H9 (cell line): ENCODE measurements at places on chromosomes 11 and 22.

GRCh38 chr11:75509020-75509720, 16.6 kb downstream of the GDPD5 start:
- no peak for DNase-seq

GRCh38 chr11:69115586-69116560, 39.9 kb upstream of the SMIM38 start:
- no peak for DNase-seq

GRCh38 chr11:61752117-61752924, at the start of gene MYRF:
TSS of gene MYRF (plus strand) at chr11:61752636. CDS start at chr11:61752745, 109 bp downstream.
- peak; percentile 66 for DNase-seq

DNA sequence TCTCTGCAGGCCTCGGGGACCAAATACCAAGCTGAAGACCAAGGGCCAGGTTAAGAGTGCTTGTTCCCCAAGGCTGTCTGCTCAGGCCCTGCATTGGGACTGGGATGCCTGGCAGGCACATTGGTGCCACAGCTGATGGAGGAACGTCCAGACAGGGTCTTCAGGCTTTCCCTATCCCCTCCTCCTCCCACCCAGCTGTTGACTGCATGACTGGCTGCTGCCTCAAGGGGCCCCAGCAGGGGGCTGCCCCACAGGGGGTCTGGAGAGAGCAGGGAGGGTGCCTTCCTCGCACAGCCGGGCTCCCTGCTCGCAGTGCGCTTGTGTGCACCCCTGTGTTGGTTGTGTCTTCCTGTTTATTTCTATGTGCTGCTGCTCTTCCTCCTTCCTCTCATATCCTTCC, 9.9 kb downstream of the RCOR2 start:
- DNase-seq, result no peak

DNA sequence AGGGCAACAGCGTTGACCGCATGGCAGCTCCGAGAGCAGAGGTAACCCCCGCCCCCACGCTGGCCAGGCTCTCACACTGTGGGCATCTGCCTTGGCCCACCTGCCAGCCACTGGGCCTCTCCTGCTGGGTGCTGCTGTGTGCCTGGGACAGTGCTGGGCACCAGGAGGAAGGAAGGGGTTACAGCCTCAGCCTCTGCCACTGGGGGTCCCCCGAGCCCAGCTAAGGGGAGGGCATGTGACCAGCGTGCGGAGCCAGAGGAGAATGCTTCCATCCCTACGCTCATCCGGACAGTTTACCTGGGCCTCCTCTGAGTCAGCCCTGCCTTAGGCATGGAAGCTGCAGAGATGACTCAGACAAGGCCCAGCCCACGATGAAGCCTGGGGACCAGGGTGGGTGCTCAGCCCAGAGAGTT, 10.9 kb downstream of the NCF4 start:
- DNase-seq, result peak; percentile 56

- no peak for DNase-seq
These were observed 7.3 kb downstream of the C11orf97 start for GRCh38 chr11:94519478-94520084.

- DNase-seq, result no peak
These were observed 83.1 kb upstream of the GDPD4 start for GRCh38 chr11:77384571-77384970.

DNA sequence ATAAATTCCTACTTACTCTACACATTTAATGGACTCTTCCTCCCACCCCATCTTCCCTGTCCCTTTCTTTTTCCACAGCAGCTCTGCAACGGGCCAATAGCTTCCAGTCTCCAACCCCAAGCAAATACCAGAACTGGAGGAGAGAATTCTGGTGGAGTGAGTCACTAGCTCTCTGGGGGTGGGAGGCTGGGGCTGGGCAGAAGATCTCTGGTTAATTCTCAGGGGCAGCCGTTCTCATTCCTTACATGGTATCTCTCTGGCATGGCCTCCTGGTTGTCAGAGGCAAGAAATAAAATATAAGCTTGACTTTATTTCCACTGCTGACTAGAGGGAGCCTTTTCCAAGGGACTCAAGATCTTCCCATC, 90.4 kb upstream of the PARVA start:
- DNase-seq, result no peak

DNA sequence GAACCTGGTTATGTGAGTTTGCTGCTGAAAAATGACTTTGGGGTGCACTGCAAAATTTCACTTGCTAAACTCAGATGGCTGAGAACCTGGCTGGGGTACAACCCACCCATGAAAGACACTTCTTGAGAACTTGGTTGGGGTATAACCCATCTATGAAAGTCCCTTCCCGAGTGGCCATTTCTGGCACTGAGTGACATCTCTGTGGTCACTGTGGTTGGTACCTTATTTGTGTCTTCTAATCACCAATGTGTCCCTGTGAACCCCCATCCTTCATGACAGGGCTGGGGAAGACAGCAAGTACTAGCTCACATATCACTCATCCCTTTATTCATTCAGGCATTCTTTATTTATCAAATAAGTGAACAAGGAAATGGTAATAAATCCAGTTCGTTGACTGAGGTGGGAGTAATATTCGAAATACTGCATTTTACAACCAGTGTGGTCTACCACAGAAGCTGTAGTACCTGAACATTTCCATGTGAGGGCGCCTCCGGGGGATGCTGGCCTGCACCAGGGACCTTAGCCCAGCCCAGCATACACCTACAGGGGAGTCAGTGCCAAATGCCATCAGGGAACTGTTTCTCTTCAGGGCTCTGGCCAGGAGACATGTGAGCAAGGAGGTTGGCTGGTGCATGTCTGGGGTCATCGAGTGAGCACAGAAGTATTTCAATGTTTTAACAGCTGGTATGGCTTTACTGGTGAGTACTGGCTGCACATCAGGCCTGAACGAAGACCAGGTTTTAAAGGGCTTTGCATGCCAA, 122.1 kb downstream of the CSNK2A3 start:
- DNase-seq, result peak; percentile 76

- DNase-seq, result no peak
These were observed 37.5 kb downstream of the MACROD1 start for GRCh38 chr11:64128255-64129006.

- DNase-seq, result no peak
These were observed 479.1 kb downstream of the OPCML start for GRCh38 chr11:133053124-133053776.

GRCh38 chr11:72755713-72756285, 3.6 kb upstream of the ARAP1 start:
- no peak for DNase-seq

GRCh38 chr11:46338988-46339666, 8.1 kb upstream of the DGKZ start:
- peak; percentile 96 for DNase-seq

- DNase-seq, result no peak
These were observed 30.3 kb upstream of the SLC22A25 start for GRCh38 chr11:63273685-63274084.

DNA sequence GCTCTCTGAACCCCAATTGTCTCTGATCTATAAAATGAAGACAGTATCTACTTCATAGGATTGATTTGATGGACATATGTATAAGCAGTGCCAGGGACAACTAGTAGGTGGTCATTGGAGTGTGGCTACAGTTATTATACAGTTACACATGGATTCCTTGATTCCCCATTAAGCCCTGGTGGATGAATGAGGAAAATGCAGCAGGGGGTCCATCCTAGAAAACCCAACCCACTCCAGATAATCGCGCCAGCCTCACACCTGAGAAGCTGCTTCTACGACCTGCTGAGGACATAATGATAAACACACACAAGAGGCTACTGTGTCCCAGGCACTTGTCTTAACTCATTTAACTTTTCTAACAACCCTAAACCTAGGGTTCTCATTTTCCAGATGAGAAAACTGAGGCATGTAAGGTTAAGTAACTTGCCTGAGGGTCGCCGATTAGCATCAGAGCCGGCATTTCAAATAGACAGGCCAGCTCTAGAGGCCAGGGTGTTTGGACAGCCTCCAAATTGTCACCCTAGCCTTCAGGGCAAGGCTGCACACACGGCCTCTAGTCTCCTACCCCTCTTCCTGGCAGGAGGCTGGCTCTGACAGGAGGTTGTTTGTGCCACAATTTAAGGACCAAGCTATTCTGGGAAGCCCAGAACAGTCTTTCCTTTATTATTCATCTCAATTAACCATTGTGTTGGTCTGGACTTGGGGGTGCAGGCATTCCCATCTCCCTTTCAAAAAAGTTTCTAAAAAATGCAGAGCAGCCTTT, 3.8 kb upstream of the C11orf91 start:
- no peak for DNase-seq

GRCh38 chr11:28289444-28289843, 181.3 kb downstream of the METTL15 start:
- DNase-seq, result no peak
